GM12878 (cell line): ENCODE measurements at places on chromosomes 11 and 22. TPM values are rescaled to one million over a fixed set of nuclear protein-coding genes. Genes with fewer than 3 reads are reported as not detected.

GLYAT gene
- 0.18 TPM in 1 of 2 replicates, not detected in the other for total RNA-seq

SCGB1A1 gene
- 0.72 TPM in 1 of 2 replicates, not detected in the other for total RNA-seq

OR8A1 gene
- not detected in 2 replicates for total RNA-seq

GAL3ST3 gene
- not detected in 2 replicates for total RNA-seq

FIBP gene
- total RNA-seq: 100.0 and 103 TPM in 2 replicates

RASSF10 gene
- 0.10 and 0.11 TPM in 2 replicates for total RNA-seq

GRCh38 chr11:5625281-5625680 is 480 bp downstream of the TRIM34 start:
- no peaks in the 10 kb centered on the region for H3K36me3 ChIP-seq
- DNase-seq: no peak
- H3K27ac ChIP-seq: peak overlapping the region; percentile 100
- peak overlapping the region; percentile 97 for H3K4me3 ChIP-seq

DNA sequence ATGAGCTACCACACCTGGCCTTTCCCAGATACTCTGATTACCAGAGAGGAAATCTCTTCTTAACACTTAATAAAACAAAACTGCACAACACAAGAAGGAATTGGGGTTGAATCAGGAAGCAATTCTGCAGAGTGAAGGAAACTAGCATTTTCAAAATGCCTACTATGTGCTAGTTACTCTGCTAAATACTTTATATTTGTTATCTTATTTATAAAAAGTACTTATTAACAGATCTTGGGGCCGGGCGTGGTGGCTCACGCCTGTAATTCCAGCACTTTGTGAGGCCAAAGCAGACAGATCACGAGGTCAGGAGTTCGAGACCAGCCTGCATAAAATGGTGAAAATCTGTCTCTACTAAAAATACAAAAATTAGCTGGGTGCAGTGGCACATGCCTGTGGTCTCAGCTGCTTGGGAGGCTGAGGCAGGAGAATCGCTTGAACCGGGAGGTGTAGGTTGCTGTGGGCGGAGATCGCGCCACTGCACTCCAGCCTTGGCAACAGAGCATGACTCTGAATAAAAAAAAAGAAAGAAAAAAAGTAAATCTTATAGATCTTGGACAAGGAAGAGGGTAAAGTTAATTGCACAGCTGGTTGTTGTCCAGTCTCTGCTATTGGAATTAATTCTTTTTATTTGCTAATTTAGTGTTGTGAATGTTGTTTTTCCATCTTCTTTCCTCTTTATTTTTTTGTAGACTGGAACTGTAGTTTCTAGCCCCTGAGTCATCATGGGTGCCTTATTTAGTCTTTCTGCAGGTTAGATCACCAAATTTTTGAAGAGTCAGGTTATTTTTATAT is 22.1 kb downstream of the TMEM135 start:
- no peaks in the 10 kb centered on the region for H3K36me3 ChIP-seq
- no peaks in the 10 kb centered on the region for H3K27me3 ChIP-seq
- no peak overlapping the region for H3K27ac ChIP-seq
- no peak overlapping the region for H3K4me3 ChIP-seq
- no peak for DNase-seq
- no peaks in the 10 kb centered on the region for H3K4me1 ChIP-seq

DNA sequence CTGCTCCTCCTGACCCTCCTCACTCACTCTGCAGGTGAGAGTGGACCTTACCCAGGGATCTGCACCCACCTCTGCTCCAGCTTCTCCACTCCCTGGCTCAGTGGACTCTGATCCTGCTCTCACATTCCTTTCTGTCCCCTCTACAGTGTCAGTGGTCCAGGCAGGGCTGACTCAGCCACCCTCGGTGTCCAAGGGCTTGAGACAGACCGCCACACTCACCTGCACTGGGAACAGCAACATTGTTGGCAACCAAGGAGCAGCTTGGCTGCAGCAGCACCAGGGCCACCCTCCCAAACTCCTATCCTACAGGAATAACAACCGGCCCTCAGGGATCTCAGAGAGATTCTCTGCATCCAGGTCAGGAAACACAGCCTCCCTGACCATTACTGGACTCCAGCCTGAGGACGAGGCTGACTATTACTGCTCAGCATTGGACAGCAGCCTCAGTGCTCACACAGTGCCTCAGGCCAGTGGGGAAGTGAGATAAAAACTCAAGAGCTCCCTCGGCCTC is 29.7 kb upstream of the VPREB1 start:
- DNase-seq: no peak
- no peaks in the 10 kb centered on the region for H3K27me3 ChIP-seq
- no peak overlapping the region for H3K4me3 ChIP-seq

DNA sequence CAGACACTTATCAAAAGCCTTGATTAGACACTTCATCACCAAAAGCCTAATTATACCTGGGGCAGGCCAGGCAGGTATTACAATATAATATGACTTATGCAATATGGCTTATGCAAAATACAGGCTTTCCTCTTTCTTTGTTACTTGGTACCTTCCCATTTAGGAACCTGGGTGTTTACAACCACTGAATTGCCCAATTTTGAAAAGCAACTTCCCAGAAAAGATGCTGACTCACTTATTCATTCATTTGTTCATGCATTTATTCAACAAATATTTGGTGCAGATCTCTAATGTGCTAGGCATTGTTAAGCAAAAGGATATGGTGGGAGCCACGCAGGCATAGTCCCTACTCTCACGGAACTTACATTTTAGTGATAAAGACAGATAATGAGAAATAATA is 13.6 kb upstream of the JAML start:
- no peak for DNase-seq
- no peak overlapping the region for H3K4me3 ChIP-seq
- H3K27me3 ChIP-seq: no peaks in the 10 kb centered on the region
- no peaks in the 10 kb centered on the region for H3K36me3 ChIP-seq
- no peak overlapping the region for H3K27ac ChIP-seq

- no peak for DNase-seq
- no peak overlapping the region for H3K4me3 ChIP-seq
- 0 out of 2 replicates have a peak, but pooled peaks cover 5% of the 10 kb centered on the region for H3K27me3 ChIP-seq
- no peaks in the 10 kb centered on the region for H3K36me3 ChIP-seq
- H3K27ac ChIP-seq: no peak overlapping the region
These were observed 18.1 kb downstream of the SLC6A5 start for GRCh38 chr11:20617346-20618005.

GRCh38 chr22:27329131-27329850 is 472.3 kb downstream of the MN1 start:
- no peak overlapping the region for H3K4me3 ChIP-seq
- no peaks in the 10 kb centered on the region for H3K27me3 ChIP-seq
- no peak overlapping the region for H3K27ac ChIP-seq
- DNase-seq: no peak

DNA sequence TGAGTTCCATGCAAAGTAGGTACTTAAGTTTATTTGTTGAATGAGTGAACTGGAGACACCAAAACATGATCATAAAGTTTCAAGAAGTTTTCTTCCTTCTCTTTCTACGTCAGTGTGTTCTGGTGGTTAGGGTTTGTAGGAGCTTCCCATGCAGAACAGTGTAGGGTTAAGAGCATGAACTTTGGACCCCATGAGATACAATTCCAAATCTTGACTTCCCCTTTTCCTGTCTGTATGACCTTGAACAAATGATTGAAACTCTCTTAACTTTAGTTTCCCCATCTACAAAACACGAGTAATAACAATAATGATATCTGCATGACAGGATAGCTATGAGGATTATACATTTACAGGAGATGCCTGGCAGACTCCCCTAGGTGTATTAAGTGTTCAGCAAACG is 41.0 kb upstream of the TENM4 start:
- H3K4me1 ChIP-seq: peaks cover 26% of the 10 kb centered on the region
- H3K36me3 ChIP-seq: no peaks in the 10 kb centered on the region
- no peak overlapping the region for H3K27ac ChIP-seq
- DNase-seq: peak; percentile 44

- no peak overlapping the region for H3K27ac ChIP-seq
- H3K36me3 ChIP-seq: no peaks in the 10 kb centered on the region
- H3K4me3 ChIP-seq: no peak overlapping the region
- H3K4me1 ChIP-seq: peaks cover 20% of the 10 kb centered on the region
- no peaks in the 10 kb centered on the region for H3K27me3 ChIP-seq
These were observed 69.7 kb upstream of the BMAL1 start for GRCh38 chr11:13207665-13208594.
